ENCODE measurements at places on chromosomes 1 and 21. TPM values are rescaled to one million over a fixed set of nuclear protein-coding genes. Genes with fewer than 3 reads are reported as not detected.

The CFHR1 gene
- 1.1 TPM for total RNA-seq

The ANKRD65 gene
- total RNA-seq: 2.4 TPM

The OR2G6 gene
- total RNA-seq: not detected

The TSSK3 gene
- total RNA-seq: 2.3 TPM

The KAZN gene
- 23.6 TPM for total RNA-seq

The ADIPOR1 gene
- 104 TPM for total RNA-seq

The LCE1A gene
- total RNA-seq: not detected

DNA sequence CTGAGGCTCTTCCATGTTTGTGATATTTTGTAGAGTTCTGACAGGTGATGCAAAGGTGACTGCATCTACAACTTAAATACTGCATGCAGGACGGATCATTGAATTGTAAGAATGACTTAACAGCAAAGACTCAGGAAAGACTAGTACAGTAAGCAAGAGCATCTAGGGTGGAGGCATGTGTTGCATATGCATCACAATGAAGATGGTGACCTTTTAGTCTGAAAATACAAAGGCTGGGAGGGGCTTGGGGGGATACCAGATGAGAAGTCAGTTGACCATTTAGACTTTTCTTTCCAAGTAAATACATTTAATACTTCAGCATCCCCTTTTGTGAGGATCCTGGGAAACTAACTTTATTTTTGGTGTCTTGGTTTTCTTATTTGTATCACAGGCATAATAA is 145.5 kb downstream of the NUF2 start:
- DNase-seq: no peak

DNA sequence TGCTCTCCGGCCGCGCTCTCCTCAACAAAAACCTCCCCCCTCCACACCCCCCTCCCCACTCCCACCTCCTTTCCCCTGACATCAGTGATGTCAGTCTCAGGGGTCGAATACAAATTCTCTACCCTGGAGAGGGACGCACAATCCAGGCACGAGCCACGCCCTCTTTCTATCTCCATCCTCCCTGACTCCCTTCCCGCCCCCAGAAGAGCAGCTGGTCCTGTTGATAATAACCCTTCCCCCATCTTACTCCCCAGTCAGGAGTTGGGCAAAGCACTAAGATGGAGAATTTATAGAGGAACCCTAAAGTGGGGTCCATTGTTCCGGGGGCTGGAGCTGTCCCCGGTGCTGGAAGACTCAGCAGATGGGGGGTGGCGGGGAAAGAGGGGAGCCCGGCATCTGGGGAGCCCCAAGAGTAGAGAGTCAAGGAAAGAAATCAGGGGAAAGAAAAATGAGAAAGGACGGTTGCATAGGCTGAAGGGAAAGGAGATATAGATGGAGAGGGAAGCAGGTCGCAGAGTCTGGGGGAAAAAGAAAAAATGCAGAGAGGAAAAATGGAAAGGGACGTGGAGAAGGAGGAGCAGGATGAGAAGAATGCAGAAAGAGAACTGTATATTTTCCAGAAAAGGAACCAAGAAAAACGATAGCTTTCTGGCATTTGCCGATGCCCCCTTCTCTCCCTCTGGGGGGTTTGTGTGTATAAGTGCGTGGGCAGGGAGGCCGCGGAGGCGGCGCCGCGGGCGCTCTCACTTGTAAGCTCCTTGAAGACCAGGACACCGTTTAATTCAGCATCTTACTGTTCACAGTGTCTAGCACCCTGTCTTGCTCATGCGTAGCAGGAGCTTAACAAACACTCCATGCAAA is at the start of gene CELF3:
TSS of gene CELF3 (minus strand) at position 33 of the 861 bp plus-strand sequence. CDS start 783 bp downstream, outside the sequence.
- DNase-seq: peak; percentile 21

- DNase-seq: peak; percentile 46
Observed at GRCh38 chr1:223129229-223129901, 13.7 kb downstream of the TLR5 start.

- peak; percentile 2 for DNase-seq
Observed at GRCh38 chr21:25640202-25640942, 1.3 kb downstream of the JAM2 start.

GRCh38 chr1:42876009-42876408 is 29.6 kb downstream of the ZNF691 start:
- DNase-seq: no peak

DNA sequence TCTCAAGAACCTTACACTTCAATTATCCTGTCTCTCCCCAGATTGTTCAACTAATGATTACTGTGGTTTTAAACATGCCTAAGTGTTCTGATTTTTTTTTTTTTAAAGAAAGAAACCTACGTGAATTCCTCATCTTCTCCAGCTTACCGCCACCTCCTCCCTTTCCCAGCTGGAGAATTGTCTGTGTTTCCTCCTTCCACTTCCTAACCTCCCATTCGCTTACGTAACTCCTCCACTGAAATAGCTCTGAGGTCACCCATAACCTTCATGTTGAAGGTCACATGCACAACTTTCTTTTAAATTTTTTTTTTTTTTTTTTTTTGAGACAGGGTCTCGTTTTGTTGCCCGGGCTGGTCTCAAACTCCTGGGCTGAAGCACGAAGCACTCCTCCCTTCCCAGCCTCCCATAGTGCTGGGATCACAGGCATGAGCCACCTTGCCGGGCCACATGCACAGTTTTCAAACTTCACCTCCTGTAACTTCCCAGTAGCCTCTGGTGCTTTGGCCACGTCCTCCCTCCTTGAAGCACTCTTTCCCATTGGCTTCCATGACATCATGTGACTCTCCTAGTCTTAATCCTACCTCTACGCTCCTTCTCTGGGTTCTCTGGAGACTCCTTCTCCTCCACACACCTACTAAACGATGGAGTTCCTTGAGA is 9.8 kb upstream of the CAPZB start:
- DNase-seq: peak; percentile 38

DNA sequence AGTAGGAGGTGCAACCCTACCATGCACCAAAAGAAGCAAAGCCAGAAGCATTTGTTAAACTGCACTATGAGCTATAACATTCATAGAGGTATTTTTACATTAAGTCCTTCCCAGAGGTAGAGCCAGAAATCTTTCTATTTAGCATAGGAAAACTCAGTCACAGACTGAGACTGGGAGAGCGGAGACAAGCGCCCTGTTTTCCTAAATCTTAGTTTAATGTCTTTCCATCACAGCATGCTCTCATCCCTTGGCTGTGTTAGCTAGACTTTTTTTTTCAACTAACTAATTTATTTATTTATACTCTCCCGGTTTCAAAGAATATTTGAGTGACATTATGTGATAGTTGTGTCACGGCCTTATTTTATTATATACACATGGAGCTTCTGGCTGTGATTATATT is 304.1 kb downstream of the LMX1A start:
- no peak for DNase-seq

GRCh38 chr1:15691434-15692032 is 7.4 kb downstream of the PLEKHM2 start:
- DNase-seq: peak; percentile 59

GRCh38 chr1:2529784-2530512 is at the start of gene HES5:
Gene HES5 (minus strand): TSS chr1:2530263. CDS start chr1:2530164, 99 bp downstream.
- DNase-seq: no peak

DNA sequence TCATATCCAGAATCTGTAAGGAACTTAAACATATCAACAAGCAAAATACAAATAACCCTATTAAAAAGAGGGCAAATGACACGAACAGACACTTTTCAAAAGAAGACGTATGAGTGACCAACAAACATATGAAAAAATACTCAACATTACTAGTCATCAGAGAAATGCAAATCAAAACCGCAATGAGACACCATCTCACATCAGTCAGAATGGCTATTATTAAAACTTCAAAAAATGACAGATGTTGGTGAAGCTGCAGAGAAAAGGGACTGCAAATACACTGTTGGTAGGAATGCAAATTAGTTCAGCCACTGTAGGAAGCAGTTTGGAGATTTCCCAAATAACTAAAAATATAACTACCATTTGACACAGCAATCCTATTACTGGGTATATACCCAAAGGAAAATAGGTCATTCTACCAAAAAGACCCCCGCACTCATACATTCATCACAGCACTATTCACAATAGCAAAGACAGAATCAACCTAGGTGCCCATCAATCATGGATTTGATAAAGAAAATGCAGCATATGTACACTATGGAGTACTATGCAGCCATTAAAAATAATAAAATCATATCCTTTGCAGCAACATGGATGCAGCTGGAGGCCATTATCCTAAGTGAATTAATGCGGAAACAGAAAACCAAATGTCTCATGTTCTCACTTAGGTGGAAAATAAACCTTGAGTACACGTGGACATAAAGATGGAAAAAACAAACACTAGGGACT is 230.1 kb upstream of the RAB4A start:
- no peak for DNase-seq

GRCh38 chr21:38807986-38808385 is 2.3 kb downstream of the ETS2 start:
- no peak for DNase-seq

- DNase-seq: no peak
Observed at GRCh38 chr1:39490596-39491145, 765 bp upstream of the BMP8A start.

DNA sequence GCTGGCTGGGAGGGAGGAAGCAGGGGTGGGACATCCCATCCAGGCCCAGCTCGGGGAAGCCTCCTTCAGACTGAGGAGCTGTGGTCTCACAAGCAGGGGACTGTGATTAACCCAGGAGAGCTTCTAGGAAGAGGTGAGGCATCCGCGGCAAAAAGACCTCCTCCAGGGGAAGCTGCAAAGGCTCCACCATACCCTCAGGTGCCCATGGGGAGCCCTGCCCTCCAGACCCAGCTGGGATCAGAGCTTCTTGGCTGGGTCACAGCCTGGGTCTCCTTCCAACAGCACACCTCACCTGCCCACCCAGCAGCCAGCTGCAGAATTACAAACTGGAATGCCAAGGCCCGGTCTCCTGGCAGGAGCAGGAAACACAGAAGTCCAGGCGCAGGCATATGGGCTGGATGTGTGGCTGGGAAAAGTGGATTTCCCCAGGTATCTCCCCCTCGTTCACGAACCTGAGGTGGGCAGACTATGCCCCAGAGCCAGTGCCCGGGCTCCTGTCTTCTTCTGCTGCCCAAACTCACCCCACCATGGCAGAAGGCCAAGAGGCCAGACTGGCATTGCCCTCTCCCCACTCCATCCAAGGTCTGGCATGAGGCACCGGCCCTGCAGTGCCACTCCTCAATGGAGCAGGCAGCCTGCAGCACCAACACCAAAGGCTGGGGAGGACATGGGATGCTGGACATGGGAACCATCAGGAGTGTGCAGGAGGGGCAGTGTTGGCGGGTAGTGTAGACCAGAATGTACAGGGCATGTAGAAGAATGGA is 15.4 kb upstream of the ARF1 start:
- DNase-seq: no peak

DNA sequence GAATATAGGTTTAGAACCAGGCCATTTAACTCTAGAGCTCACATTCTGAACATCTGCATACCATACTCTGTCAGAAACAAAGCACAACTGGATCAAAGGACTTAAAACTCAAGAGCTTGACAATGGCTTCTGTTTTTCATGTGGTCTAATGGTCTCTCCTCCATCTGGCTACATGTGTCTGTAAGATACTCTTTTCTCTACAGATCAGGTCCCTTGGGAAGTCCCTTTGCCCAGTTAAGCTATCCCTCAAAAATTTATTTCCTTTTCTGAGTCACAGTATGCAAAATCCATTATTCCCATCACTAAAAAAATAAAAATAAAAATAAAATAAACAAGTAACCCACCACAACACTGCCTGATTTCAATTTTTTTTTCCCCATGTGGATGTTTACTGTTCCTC is 357.0 kb upstream of the PRMT6 start:
- peak; percentile 16 for DNase-seq

DNA sequence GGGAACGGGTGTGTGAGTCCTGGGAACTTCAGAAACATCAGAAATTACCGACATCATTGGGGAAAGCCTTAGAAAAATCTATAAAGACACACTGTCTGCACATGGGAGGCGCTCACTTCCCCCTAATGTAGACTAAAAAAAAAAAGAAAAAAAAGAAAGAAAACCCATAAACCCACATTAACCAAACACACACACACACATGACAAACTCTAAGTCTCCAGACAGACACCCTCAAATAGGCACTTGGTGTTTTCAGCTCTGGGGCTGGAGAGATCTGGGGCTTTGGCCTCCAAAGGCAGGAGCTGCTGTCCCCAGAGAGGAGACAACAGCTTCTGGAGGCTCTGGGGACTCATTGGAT is 13.2 kb upstream of the SDHB start:
- DNase-seq: no peak

DNA sequence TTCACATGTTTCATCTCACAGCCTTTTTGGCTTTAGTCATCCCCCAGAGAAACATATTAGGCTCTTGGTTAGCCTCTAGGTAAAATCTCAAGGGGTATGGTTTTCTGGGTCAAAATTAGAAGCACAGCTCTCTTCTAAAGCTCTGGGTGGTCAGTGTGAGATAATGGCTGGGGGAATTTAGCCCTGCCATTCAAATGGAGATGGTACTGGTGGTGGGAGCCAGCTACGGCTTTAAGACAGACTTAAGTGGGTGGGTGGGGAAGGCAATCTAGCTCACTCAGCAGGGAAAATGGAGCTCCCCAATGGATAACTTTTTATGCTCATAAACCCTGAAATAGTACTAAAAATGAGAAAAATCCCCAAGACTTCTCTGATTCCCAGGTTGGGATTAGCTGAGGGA is 5.7 kb downstream of the TEX38 start:
- no peak for DNase-seq

GRCh38 chr21:21003701-21004100 is 5.5 kb downstream of the NCAM2 start:
- peak; percentile 64 for DNase-seq

DNA sequence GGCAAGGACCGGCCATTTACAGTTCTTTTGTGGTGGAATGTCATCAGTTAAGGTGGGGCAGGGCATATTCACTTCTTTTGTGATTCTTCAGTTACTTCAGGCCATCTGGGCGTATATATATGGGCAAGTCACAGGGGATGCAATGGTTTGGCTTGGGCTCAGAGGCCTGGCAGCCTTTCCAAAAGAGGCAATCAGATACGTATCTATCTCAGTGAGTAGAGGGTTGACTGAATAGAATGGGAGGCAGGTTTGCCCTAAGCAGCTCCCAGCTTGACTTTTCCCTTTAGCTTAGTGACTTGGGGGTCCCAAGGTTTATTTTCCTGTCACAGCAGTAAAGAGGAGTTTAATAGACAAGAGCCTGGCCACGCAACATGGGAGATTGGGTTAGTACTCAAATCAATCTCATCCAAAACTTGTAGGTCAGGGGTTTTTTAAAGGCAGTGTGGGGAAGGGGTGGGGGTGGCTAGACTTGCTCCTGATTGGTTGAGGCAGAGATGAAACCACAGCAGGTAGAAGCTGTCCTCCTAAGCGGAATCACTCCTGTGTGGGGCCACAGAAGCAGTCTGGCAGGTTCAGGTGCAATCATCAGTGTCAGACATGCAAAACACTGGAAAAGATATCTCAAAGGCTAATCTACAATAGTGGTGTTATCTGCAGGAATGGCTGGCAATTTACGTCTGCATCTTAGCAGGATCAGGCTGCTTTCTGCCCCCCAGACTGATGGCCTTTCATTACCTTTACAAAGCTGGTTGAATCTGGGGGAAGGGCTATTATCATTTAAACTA is 112.9 kb downstream of the TLR5 start:
- no peak for DNase-seq

- DNase-seq: no peak
Observed at GRCh38 chr1:165680303-165680702, 18.1 kb downstream of the ALDH9A1 start.

Data from fibroblast of the aortic adventitia (primary cell).